ENCODE measurements at places on chromosomes 1 and 21.
A peak's percentile ranks its signal among the peaks of the same experiment; 100 is the strongest.

DNA sequence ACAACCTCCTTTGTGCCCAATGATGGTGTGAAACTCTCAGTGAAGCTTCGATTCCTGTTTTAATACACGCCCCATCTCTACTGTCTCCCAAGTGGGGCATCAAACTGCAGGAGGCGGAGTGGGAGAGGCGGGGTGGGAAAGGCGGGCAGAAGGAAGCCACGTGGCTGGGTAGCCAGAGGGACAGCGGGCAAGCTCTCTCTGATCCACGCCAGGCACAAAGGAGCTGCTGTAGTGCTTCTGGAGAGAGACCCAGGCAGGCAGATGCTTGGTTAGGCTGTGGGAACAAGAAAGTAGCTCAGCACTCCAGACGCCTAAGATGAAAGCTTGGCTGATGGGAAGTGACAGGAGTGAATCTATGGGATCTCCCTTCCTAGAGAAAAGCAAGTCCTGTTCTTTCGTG, 25.7 kb downstream of the TRIM67 start:
- no peak for DNase-seq

GRCh38 chr1:69569175-69569541, 1.4 kb downstream of the LRRC7 start:
- DNase-seq = no peak

DNA sequence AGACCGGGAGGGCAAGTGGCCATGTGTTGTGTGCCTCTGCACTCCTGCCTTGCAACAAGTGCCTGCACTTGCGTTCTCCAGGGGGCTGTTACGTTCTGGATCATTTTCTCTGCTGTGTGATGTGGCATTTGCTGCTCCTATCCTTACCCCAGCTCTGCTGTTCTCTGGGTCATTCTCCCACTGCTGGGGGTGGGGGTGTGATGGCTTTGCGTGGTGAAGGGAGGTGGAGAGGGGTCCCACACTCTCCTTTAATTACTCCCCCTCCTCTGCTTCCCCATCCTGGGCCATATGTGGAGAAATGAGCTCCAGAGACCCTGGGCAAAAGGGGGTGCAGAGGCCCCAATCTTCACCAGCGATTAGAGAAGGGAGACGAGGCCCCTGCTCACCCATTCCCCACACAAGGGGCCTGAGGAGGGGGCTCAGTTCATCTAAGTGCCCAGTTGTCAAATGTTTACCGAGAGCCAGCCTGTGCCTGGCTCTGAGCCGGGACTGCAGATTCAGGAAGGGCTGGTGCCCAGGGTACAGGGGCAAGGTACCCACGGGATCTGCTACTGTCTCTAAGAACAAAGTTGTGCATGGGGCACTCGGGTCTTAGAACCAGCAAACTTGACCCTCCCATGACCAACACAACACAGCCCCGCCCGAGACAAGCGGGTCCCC, 355.4 kb downstream of the PTPRU start:
- DNase-seq = no peak

- peak; percentile 31 for DNase-seq
Observed at GRCh38 chr1:166479052-166479631, 312.3 kb upstream of the FAM78B start.

DNA sequence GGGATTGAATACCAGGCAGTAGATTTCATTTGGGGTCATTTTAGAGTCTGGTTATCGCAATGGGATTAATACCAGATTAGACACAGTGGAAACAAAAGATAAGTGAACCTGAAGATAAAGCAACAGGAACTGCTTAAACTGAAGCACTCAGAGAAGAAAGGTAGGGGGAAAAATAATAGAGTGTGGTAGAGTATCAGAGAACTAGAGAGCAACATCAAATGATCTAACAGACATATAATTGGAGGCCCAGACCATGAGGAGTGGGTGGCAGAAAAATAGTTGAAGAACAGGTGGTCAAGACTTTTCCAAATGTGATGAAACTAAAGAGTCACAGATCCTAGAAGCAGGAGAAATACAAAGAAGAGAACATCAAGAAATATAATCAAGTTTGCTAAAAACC, 484.3 kb downstream of the CAMTA1 start:
- no peak for DNase-seq

- peak; percentile 36 for DNase-seq
Observed at GRCh38 chr1:226476648-226477319, 68.9 kb upstream of the PARP1 start.

DNA sequence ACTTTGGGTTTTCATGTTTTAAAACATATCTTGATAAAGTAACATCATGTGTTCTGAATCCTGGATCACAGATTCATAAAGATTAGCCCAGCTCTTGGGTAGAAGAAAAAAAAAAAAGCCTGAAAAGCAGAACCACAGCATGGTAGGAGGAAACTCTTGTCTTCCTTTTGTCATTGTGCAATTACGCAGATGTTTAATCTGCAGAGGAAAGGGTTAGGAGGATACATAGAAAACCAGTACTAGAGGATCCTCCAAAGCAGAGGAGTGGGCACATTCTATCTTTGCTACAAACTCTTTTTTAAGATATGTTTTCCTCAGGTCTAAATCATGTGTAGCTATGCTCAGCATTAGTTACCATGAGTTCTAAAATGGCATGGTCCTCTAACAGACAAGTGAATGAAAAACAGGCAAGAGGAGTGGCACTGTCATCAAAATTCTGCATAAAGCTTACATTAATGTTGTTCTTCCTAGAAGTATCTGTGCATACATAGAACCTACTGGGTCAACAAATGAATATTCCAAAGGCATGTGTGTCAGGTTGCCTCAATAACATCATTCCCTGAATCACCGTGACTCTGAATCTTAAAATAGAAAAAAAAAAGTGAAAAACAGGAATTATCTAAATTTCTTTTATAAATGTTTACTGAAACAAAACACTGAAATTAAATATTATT, 107.0 kb downstream of the NME7 start:
- DNase-seq = no peak

DNA sequence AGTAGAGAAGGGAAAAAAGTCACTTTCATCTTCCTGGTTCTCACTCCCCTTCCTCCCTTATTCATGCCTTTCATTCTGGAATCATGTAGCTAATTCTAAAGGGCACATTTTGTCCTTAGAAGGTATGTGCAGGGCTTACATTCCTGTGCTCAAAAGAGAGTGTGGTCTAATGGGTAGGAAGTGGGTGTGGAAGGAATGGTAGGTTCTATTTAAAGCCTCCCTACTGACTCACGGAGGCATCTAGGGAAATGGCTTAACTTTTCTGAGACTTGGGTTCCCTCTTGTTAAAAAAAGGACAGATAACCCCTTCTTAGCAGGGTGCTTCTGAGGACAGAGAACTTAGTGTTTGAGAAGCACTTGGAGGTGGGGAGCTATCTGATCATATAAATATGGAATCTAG, 249.3 kb upstream of the DUSP10 start:
- DNase-seq = no peak

Data from PC-9 (cell line).